GM23338 (cell line): ENCODE measurements at places on chromosomes 11 and 22. TPM values are rescaled to one million over a fixed set of nuclear protein-coding genes. Genes with fewer than 3 reads are reported as not detected.

- H3K27me3 ChIP-seq, result no peaks in the 10 kb centered on the region
- H3K4me3 ChIP-seq, result no peak overlapping the region
- H3K36me3 ChIP-seq, result no peaks in the 10 kb centered on the region; the same call in 1 of the 2 replicates
These were observed 71.3 kb downstream of the MED15 start for GRCh38 chr22:20578707-20579106.

The MS4A4E gene
- total RNA-seq, result not detected in 2 replicates

GRCh38 chr11:60924110-60924905 is at the start of gene TMEM132A:
Gene TMEM132A (plus strand): TSS chr11:60924460. CDS start chr11:60924634, 174 bp downstream.
- H3K4me3 ChIP-seq, result peak within 1 kb of the TSS; percentile 91
- H3K27me3 ChIP-seq, result peaks cover 10% of the 10 kb centered on the region; the same call in 1 of the 2 replicates
- no peaks in the 10 kb centered on the region for H3K36me3 ChIP-seq
- peak; percentile 93 for DNase-seq
- H3K4me1 ChIP-seq, result peaks cover 6% of the 10 kb centered on the region

DNA sequence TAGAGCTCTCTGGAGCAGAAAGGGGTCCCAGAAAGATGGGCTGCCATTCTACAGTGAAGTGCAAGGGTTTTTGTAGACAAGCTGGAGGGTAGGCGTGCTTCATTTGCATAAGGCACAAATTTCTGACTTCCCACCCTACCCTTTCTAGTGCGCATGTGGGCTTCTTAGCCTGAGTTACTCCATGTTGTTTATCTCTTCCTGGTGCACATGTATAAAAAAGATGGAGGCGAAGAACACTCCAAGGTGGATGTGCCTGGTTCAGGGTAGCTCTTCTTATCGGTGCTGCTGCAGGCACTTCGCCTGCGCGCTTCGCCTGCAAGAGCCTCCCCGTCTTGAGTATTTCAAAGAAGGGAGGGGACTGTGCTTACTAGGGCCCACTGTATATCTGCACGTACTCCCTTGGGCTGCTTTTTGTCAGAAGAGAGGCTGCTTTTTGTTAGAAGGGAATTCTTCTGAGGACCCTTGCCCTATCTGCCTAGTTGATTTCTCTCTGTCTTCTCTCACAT is 1047.3 kb upstream of the CNTN5 start:
- no peak overlapping the region for H3K4me3 ChIP-seq
- peak; percentile 11 for DNase-seq
- peaks cover 12% of the 10 kb centered on the region for H3K4me1 ChIP-seq
- no peaks in the 10 kb centered on the region for H3K36me3 ChIP-seq
- H3K27me3 ChIP-seq, result no peaks in the 10 kb centered on the region

The ZNF195 gene
- total RNA-seq, result 95.3 and 101 TPM in 2 replicates

The ACR gene
- 2.2 TPM in 1 of 2 replicates, not detected in the other for total RNA-seq

DNA sequence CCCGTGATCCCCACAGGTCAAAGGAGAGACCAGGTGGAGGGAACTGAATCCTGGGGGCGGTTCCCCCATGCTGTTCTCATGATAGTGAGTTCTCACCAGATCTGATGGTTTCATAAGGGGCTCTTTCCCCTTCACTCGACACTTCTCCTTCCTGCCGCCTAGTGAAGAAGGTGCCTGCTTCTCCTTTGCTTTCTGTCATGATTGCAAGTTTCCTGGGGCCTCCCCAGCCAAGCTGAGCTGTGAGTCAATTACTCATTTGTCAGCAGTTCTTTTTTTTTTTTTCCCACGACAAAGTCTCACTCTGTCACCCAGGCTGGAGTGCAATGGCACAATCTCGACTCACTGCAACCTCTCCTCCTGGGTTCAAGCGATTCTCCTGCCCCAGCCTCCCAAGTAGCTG is 1530.4 kb downstream of the BRD1 start:
- no peak overlapping the region for H3K27ac ChIP-seq
- H3K27me3 ChIP-seq, result no peaks in the 10 kb centered on the region
- DNase-seq, result no peak
- no peaks in the 10 kb centered on the region for H3K36me3 ChIP-seq

- no peaks in the 10 kb centered on the region for H3K27me3 ChIP-seq
- peaks cover 80% of the 10 kb centered on the region for H3K4me1 ChIP-seq
- DNase-seq, result peak; percentile 37
- no peaks in the 10 kb centered on the region for H3K36me3 ChIP-seq
- peak overlapping the region; percentile 93 for H3K27ac ChIP-seq
- H3K4me3 ChIP-seq, result peak overlapping the region; percentile 83
These were observed 62.7 kb downstream of the PAK1 start for GRCh38 chr11:77411137-77411707.

GRCh38 chr11:30285416-30286121 is 37.3 kb upstream of the ARL14EP start:
- no peak for DNase-seq
- no peak overlapping the region for H3K4me3 ChIP-seq
- no peaks in the 10 kb centered on the region for H3K36me3 ChIP-seq
- H3K27ac ChIP-seq, result no peak overlapping the region

GRCh38 chr11:59174664-59175033 is 2.7 kb downstream of the DTX4 start:
- DNase-seq, result no peak
- H3K27me3 ChIP-seq, result peaks cover 6% of the 10 kb centered on the region; the same call in 1 of the 2 replicates
- H3K27ac ChIP-seq, result no peak overlapping the region

DNA sequence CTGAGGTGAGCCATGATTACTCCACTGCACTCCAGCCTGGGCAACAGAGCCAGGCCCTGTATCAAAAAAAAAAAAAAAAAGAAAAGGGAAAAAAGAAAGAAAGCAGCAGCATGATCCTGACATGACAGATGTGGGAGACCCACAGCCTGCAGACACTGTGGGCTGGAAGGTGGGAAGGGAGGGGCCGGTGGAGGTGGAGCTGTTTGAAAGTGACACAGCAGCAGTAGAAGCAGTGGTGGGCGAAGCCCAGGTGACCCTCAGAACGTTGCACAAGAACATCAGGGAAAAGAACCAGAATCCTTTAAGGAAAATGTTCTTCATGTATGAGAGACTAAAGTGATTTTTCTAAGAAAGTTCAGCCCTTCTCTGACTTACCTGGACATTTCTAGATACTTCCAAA is 26.3 kb upstream of the SCGB1A1 start:
- H3K4me3 ChIP-seq, result no peak overlapping the region
- no peak overlapping the region for H3K27ac ChIP-seq
- H3K36me3 ChIP-seq, result no peaks in the 10 kb centered on the region
- H3K4me1 ChIP-seq, result peaks cover 4% of the 10 kb centered on the region

- peak; percentile 80 for DNase-seq
- peak overlapping the region; percentile 99 for H3K27ac ChIP-seq
- H3K27me3 ChIP-seq, result peaks cover 51% of the 10 kb centered on the region
- peaks cover 18% of the 10 kb centered on the region for H3K4me1 ChIP-seq
- H3K4me3 ChIP-seq, result peak overlapping the region; percentile 91
These were observed 3.6 kb upstream of the CCND1 start for GRCh38 chr11:69637198-69637940.

DNA sequence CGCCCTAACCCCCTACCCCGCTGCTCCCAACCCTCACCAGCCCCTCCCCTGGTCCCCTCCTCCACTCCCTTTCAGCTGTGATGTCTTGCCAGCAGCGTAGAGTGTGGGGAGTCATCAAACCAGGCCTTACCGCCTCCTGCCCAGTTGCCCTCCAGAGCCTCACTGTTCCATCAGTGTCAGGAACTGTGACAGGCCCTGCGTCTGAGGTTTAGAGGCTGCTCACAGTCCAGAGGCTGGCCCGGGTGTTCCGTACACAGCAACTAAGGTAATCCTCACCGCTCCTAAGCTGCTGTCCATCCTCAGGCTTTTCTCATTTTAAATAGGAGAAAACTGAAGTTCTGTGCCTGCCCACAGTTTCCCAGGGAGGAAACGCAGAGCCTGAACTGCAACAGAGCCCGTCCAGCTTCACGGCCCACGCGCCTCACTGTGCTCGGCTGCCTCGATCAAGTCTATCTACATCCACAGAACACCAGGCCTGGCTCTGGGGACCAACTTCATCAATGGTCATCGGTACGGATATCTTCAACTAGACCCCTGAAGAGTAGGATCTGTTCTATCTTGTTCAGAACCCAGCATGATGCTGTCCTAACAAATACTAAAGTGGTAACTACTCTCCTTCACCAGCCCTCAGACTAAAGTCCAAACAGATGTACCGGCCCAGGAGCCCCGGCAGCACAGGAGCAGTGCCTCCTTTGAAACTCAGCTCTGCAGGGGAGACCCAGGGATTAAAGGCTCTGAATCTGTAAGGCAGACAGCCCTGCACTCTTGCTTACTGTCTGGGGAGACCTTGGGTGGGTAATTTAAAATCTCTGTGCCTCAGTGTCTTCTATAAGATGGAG is 10.3 kb downstream of the VPS37C start:
- DNase-seq, result peak; percentile 15
- H3K27me3 ChIP-seq, result no peaks in the 10 kb centered on the region
- H3K36me3 ChIP-seq, result no peaks in the 10 kb centered on the region

DNA sequence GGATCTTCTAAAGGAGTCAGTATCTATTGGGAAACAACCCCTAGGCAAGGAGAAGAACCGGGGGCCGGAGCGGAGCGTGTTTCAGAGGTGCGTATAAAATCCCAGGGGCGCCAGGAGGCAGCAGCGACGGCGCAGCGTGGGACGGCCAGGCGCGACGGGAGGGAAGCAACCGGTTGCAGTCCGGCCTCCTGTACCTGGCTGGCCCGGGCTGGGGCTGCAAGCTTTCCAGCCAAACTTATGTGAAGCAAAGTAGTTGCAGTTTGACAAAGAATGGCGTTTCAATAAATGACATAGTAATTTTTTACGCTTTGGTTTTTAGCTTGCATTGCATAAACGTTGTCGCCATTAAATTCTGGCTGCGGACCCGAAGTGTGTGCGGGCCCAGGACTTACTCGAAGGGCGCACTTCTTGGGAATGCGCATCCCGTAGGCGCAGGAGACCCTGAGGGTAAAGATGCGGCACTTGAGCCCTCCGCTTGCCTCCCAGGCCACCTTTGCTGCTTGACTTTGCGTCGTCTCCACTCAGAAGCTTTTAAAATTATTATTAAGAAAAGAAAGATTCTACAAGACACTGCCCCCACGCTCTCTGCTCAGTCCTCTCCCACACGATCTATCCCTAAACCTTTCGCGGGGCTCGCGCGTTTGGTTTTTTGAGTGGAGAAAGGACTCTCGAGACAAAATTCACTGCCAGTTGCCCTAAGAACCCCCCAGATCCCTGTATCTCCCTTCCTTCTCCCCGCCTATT is 1.6 kb upstream of the WT1 start:
- peaks cover 61% of the 10 kb centered on the region for H3K4me1 ChIP-seq
- peak; percentile 63 for DNase-seq
- H3K36me3 ChIP-seq, result no peaks in the 10 kb centered on the region
- H3K4me3 ChIP-seq, result peak overlapping the region; percentile 57
- peaks cover 99% of the 10 kb centered on the region for H3K27me3 ChIP-seq

DNA sequence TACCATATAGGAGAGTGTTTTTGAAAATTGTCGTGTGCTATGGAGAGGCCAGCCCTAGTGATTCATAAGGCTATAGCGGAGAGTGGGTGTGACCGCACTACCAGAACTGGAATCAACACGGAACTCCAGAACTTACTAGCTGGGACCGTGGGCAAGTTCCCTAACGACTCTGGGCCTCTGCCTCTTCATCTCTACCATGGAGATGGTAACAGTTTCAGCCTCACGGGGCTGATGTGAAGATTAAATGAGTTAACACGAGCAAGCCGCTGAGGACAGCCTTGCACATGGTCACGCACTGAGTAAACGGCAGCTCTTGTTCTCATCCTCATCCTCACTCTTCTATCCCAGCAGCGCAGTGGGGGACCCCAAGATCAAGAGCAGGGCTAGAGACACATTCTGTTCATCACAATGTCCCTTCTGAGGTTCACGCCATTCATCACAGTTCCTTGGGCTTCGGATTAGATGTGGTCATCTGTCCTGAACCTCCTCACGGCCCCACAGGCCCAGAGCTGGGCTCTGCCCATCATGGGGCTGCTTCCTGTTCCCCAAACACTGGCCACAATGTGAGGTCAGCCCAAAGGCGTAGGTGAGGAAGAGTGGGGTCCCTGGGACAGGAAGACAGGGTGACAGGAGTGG is 47.2 kb upstream of the CD5 start:
- no peaks in the 10 kb centered on the region for H3K4me1 ChIP-seq
- H3K27me3 ChIP-seq, result no peaks in the 10 kb centered on the region
- no peak overlapping the region for H3K4me3 ChIP-seq
- DNase-seq, result no peak
- no peaks in the 10 kb centered on the region for H3K36me3 ChIP-seq
- no peak overlapping the region for H3K27ac ChIP-seq

DNA sequence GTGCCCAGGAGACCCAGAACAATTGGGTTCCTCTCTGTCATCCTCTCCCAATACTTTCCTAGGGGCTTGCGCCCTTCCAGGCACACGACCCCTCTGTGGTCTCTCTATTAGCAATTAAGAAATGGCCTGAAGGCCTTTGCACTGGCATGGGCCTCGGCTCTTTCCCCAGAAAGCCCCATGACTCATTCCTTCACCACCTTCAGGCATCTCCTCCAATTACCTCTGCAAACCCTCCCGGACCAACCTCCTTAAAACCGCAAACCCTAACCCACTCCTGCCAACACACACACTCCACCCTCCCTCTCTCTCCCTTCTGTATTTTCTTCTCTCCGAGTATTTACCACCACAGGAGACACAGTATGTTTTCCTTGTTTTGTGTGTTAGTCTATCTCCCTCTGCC is 36.7 kb downstream of the LARGE1 start:
- H3K4me1 ChIP-seq, result peaks cover 70% of the 10 kb centered on the region
- no peak for DNase-seq
- no peak overlapping the region for H3K4me3 ChIP-seq
- no peaks in the 10 kb centered on the region for H3K27me3 ChIP-seq
- peak overlapping the region; percentile 76; the same call in 1 of the 2 replicates for H3K27ac ChIP-seq
- H3K36me3 ChIP-seq, result no peaks in the 10 kb centered on the region

The PPP6R3 gene
- 220 and 268 TPM in 2 replicates for total RNA-seq

The SLC22A12 gene
- total RNA-seq, result not detected in 2 replicates

- DNase-seq, result no peak
- H3K36me3 ChIP-seq, result no peaks in the 10 kb centered on the region
- no peak overlapping the region for H3K27ac ChIP-seq
- H3K4me1 ChIP-seq, result peaks cover 20% of the 10 kb centered on the region
These were observed 77.0 kb downstream of the CD44 start for GRCh38 chr11:35215945-35216344.

The MS4A6A gene
- not detected in 2 replicates for total RNA-seq

The BIK gene
- total RNA-seq, result 5.6 and 9.8 TPM in 2 replicates

- DNase-seq, result no peak
- H3K4me1 ChIP-seq, result no peaks in the 10 kb centered on the region
- H3K27ac ChIP-seq, result no peak overlapping the region
These were observed 13.6 kb downstream of the FJX1 start for GRCh38 chr11:35631891-35632290.

DNA sequence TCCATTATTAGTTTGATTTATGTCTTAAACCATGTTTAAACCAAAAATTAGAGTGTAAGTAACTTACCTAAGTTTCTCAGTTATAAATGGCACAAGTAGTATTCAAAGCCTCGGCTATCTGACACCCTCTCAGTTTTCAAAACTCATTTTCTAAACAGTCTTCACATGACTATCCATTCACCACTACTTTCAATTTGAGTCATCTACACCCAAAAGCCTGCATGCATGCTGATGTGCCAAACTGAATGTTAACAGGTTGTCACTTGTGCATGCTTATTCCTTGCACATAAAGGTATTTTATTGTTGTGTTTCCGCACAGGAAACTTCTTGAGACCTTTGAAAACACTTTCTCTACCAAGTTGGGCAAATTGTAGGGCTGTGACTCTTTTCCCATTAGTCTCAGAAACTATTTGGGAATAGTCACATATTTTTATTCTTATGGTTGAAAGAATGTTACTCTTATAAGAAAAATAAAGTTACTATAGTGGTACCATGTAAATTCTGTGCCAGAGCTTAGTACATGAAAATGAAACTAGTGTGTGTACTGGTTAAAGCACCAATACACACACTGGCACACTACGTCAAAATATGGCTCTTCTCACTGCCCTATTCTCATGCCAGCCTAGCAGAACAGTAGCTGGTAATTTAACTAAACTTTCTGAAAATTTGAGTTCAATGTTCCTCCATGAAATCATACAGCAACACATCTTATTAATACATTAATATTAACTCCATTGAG is 2.2 kb upstream of the OR51E2 start:
- H3K27me3 ChIP-seq, result no peaks in the 10 kb centered on the region
- peaks cover 12% of the 10 kb centered on the region for H3K4me1 ChIP-seq
- no peak overlapping the region for H3K27ac ChIP-seq
- DNase-seq, result no peak
- no peak overlapping the region for H3K4me3 ChIP-seq
